ENCODE measurements at places on chromosomes 4 and X. TPM values are rescaled to one million over a fixed set of nuclear protein-coding genes. Genes with fewer than 3 reads are reported as not detected.
A peak's percentile ranks its signal among the peaks of the same experiment; 100 is the strongest.

GRCh38 chrX:259692-260355, 21.4 kb upstream of the PLCXD1 start:
- peak; percentile 38 for DNase-seq

DNA sequence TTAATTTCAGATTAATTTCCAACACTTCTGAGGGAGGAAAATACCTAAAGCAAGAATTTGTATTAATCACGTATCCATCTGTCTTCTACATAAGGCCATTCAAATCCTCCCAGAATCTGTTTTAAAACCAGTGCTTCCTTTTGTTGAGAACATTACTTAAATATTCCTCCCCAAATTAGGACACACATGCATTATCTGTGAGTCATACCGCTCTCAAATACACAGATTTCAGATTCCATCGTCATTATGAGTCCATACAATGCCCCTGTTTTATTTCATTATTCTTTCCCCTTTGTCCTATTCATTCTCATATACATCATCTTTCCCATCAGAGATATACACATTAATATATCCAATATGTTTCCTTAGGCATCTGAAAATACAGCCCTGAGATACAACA, 57.3 kb upstream of the PRSS12 start:
- DNase-seq: no peak

DNA sequence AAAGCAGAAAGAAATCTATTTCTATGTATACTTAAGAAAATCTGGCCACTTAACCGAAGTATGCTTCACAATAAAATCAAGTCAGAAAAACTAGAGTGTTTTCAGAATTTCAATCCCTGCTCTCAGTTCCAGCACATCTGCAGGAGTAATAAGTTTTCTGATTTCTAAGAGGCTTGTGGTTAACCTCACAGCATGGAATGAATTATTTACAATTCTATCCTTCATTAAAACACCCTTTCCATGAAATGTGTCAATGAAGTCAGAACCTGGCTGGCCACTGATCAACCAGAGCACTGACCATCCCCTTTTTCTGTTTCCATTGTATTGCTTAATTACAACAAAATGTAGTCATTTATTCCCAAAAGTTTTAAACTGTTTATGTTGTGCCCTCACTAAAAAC, 781.4 kb upstream of the INTU start:
- no peak for DNase-seq

DNA sequence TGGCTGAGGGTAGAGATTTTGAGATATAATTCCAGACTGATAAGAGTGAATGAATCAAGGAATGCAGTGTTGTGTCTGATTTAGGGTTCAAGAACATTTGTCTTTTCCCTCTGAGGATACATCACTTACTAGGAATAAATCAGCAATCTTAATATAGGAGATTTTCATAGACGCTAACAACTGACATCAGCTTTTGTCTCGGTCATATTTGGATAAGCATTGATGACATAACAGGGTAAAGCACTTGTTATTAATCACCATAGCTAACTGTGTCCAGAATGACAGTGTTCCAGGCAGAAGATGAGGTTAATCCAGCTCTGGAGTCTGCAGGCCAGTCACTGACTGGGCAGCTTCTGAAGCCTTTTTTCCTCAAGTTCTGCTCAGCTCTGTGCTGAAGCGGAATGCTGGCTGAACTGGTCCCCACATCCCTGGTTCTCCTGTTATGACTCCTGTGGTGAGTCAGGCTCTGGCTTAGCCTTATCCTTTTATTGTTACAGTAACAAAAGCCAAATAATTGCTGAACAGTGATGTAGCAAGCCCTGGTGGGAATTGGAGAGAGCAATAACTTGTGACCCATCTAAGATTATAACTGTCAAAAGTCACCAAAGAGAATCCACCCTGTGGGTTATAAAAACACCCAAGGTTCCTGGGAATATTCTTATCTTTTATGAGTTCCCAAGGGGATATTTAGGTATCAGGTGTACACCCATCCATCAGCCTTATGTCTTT, 41.8 kb downstream of the FNIP2 start:
- DNase-seq: peak; percentile 77

GRCh38 chr4:101103381-101104142, 243.8 kb downstream of the PPP3CA start:
- DNase-seq: peak; percentile 44

DNA sequence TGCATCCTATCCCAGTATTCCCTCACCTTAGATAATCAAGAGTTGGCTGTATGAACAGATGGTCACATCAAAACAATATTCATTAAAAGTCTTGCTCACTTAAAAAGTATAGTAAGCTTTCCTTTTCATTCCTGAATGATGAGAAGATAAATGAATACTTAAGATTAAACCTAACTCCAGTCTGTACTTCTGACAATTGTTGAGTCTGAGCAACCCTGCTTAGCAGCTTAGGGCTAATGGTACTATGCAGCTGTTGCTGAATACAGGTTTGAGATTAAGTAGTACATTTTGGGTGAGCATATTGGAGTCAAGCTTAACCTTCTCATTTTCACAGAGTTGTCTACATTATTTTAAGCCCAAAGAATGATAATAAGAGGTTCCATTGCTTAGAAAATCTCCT, 121.7 kb upstream of the ETNPPL start:
- no peak for DNase-seq

DNA sequence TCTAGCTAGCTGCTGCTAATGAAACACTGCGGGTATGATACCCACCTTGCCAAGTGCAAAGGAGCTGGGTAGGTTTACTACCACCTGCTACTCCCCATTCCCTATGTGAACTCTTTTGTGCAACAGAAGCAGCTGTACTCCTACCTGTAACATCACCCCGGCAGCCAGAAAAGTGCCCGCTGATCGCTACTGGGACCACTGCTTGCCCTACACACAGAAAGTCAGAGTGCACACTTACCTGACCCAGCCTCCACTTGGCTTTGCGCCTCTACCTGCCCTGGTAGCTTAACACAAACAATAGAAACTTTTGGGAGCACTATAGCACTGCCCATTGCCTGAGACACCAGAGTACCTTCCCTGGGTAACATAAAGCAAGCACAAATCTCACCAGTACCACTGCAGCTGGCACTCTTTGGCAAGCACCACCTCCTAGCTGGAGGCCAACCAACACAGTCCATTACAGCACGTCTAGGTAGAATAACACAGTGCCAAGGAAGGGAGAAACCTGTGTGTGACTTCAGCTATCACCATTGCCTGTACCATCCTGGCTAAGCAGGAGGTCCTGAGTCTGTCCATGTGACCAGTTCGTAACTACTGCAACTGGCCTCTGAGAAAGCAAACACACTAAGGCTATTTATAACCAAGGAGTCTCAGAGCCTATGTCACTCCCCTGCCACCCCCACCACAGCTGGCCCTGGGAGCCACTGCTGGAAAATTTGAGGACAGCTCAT, 80.1 kb downstream of the CENPC start:
- DNase-seq: no peak

GRCh38 chr4:142030010-142030409, 393.6 kb downstream of the IL15 start:
- DNase-seq: no peak

- no peak for DNase-seq
These were observed 17.1 kb upstream of the GPRIN3 start for GRCh38 chr4:89324671-89325070.

F9 gene
- total RNA-seq: not detected

CABS1 gene
- not detected for total RNA-seq

FRG2 gene
- not detected for total RNA-seq

COX7B2 gene
- not detected for total RNA-seq
